Small intestine (tissue), 16 donors: ENCODE measurements at places on chromosomes 2 and 18. TPM values are rescaled to one million over a fixed set of nuclear protein-coding genes. Genes with fewer than 3 reads are reported as not detected.
A peak's percentile ranks its signal among the peaks of the same experiment; 100 is the strongest.

TMEM247 gene
- polyA plus RNA-seq: not detected

BMP10 gene
- polyA plus RNA-seq: not detected

ZAP70 gene
- 2.5 TPM for polyA plus RNA-seq

VWC2L gene
- 0.03 TPM for polyA plus RNA-seq

EIPR1 gene
- polyA plus RNA-seq: 28.5 TPM

DNA sequence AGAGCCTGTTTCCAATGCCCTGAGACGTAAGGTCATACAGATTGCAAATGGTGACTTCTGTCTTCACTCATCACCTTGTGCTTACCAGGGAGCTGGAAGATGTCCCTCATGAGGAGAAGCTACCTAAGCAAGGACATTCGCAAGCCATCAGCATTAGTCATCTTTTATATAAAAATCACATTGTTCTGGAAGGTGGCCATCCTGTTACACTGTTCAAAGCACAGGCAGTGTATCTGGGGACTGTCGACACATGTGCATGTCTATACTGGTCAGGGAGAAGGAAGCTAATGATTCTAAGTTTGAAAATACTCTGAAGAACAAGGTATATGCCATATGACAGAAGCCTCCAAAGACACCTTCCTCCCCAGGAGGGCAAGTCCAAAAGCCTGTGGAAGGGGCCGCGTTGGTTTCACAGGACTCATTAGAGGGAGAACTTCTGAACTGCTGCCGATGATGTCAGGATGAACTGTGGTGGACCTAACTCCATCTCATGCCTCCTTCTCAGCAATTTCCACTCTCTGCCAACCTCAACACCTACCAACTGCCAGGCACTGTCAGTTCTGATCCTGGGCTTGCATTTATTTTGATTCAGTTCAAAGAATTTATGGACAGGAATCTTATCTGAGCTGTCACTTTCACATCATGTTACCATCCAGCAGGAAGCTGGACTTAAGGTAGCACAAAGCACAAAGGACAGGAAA is 39.4 kb downstream of the DNER start:
- no peak for DNase-seq

- DNase-seq: no peak
Observed at GRCh38 chr18:47512726-47513435, 261.4 kb upstream of the SKOR2 start.

GRCh38 chr2:78162202-78162601 is 640.0 kb upstream of the LRRTM4 start:
- no peak for DNase-seq

DNA sequence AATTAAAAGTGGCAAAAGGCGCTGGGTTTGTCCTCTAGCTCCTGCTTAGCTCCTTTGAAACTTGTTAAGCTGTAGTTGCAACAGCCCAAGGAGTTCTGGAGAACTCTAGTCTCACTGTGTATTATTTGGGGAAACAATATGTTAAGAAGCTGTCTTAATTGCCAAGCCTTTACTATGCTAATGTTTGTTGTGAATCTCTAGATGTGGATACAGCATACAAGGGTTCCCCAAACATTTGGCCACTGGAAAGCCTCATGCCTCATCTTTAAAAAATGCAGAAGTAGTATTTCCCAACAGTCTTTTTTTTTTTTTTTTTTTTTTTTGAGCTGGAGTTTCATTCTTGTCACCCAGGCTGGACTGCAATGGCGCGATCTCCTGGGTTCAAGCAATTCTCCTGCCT is 236.7 kb downstream of the PRKCE start:
- DNase-seq: no peak

DNA sequence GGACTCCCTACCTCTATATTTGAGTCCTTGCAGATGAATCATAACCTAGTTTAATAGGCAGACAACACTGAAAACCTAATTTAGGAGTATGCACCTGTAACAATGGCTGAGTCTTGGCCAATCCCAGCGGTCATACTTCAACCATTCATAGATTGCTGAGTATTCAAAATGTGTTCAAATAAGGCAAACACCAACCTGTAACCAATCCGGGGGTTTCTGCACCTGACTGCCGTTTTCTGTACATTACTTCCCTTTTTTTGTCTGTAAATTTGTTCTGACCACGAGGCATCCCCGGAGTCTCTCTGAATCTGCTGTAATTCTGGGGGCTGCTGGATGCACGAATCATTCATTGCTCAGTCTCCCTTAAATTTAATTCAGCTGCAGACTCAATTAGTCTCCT is 338.6 kb downstream of the STK39 start:
- no peak for DNase-seq

GRCh38 chr18:9048808-9049494 is 53.5 kb upstream of the NDUFV2 start:
- DNase-seq: peak; percentile 9

- DNase-seq: no peak
Observed at GRCh38 chr2:18849841-18850578, 260.6 kb upstream of the NT5C1B start.
